SJSA1 (cell line): ENCODE measurements at places on chromosomes 11 and 22. TPM values are rescaled to one million over a fixed set of nuclear protein-coding genes. Genes with fewer than 3 reads are reported as not detected.

Gene BID
- total RNA-seq: 27.0 and 47.4 TPM in 2 replicates

Gene ALG12
- 10.6 and 19.6 TPM in 2 replicates for total RNA-seq

Gene OSBPL5
- 45.3 and 46.0 TPM in 2 replicates for total RNA-seq

Gene RASD2
- not detected in 2 replicates for total RNA-seq

Gene CCDC116
- 0.13 TPM in 1 of 2 replicates, not detected in the other for total RNA-seq

Gene HSPB2
- total RNA-seq: not detected in 2 replicates

Gene OR5D18
- total RNA-seq: not detected in 2 replicates

Gene UBQLN3
- total RNA-seq: not detected in 2 replicates

Gene VSIG10L2
- not detected in 2 replicates for total RNA-seq
